NCI-H2081 (cell line): ENCODE measurements at places on chromosomes 2 and 18.
A peak's percentile ranks its signal among the peaks of the same experiment; 100 is the strongest.

DNA sequence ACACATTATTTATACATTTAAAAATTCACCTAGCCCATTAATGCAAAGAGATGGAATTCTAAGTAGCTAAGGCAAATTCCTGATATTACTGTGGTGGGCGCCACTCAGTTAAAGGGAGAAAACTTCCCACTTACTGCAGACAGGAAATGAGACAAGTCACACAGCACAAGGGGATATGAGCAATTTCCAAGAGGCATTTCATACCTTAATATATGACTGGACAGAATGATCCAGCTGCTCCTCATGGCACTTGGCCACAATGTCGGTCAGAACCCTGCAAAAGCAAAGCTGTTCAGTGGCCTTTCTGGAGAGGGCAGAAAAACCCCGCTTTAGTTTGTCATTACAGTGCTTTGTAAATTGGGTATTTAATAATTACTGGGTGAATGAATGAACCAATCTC is 121.4 kb upstream of the CCDC195 start:
- no peak for DNase-seq

- no peak for DNase-seq
Observed at GRCh38 chr2:236758406-236758805, 188.8 kb downstream of the ACKR3 start.

GRCh38 chr18:79876497-79876896 is 75.0 kb downstream of the SLC66A2 start:
- DNase-seq, result no peak

- no peak for DNase-seq
Observed at GRCh38 chr2:216082805-216083204, 1.1 kb downstream of the TMEM169 start.

DNA sequence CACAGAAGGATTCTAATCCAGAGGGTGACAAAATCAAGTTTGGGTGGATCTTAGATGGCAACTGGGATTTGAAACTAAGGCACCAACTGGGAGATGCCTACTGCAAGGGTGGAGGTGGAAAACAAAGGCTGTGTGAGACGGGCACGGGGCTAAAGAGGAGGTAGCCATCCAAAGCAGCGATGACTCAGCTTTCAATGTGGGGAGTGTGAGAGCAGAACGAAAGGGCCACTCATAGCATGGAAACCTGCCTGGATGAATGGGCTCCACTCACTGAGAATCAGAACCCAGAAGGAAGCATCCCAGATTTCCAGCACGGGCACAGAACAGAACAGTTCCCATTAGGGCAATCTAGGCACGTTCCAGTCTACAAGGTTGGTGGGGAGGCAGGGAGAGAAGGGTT is 159.5 kb downstream of the COL4A4 start:
- no peak for DNase-seq

DNA sequence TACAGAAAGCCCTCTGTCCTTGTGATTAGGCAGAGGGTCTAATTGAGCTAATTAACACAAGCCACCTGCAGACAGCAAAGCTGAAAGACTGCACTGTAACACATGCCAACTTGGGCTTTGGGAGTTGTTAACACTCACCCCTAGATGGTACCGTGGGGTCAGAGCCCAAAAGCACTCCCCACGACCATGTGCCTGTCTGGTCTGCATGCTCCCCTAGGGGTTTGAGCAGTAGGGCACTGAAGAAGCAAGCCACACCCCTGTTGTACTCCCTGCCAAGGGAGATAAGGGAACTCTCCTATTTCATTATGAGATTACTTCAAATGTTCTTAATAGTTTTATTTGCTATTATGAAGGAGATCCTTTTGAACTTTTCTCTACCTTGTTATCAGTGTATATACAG is 560.1 kb upstream of the FSHR start:
- no peak for DNase-seq

- DNase-seq, result no peak
Observed at GRCh38 chr18:8996771-8997432, 105.6 kb upstream of the NDUFV2 start.

DNA sequence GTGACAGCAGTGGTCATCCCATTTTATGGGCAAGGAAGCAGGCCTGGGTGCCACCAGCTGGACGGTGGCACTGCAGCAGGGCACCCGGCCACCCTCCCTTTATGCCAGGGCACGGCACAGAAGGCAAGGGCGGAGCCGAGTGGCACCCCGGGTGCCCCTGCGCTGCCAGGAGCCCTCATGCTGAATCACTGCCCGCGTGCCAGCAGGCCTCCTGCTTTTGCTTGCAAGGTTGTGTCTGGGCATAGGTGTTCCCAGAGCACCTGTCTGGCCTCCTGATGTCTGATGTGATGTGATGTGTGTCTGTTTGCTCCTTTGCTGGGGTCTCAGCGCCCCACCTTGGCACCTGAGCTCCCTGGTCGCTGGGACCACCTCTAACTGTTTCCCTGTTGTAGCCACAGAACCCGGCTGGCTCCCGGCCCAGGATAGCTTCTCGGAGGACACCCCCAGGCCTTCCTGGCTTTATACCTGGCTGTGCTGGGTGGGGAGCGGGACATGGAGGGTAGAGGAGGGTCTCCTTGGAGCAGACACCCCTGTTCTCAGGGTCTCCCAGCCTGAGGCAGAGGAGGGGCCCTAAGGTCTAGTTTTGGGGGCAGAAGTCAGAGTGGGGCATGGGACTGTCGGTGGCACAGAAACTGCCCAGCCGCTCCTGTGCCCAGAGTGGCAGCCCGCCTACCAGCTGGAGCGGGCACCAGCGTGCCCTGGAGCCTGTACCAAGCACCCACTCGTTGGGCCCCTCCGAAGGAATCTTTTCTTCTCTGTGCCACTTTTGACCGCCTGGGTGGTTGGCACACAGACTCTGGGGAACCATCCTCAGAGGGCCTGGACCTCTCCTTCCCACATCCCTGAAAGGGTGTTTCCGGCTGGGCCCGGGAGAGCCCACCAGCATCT is 3.6 kb downstream of the GPC1 start:
- DNase-seq, result no peak

DNA sequence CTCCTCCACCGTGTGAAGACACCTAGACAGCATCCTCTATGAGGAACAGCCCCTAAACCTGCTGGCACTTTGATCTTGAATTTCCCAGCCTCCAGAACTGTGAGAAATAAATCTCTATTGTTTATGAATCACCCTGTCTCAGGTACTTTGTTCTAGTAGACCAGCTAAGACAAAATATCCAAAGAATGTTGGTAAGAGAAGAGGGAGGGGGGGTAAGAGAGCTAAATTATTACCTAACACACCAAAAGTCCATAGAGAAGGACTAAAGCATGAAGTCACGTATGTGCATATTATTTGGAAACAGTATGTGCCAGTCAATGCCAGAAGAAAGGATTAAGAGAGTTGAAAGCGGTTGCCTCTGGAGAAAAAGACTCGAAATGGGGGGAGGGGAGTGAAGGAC is 211.0 kb downstream of the SP3 start:
- DNase-seq, result no peak

- no peak for DNase-seq
Observed at GRCh38 chr2:176260689-176261088, 8.6 kb upstream of the MTX2 start.

DNA sequence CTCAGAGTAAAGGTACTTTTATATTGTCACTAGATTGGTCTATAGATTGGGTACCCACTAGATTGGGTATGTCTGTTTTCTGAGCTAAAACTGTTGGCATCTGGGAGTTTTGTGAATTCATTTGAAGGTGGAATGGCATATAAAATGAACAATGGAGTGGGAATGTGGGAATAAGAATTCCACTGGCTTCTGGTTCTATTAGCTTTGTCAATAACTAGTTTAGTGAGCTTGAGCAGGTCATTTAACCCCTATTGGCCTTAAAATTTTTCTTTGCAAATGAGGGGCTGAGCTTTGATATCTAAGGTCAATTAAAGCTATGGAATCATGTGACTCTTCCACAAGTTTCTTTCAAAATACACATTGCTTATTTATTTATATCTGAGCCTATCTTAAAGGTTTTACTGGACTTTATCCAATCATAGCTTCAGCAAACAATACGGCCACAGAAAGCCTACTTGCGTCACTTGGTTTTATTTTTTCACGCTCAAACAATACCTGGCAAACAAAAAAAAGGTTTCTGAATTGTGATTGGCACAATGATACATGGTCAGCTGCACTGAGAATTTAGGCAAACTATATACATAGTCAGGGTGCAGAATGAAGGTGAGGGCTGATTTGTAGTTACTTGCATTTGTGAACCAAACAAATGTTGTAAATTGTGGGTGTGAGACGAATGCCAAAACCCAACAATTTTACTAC is 28.8 kb upstream of the ITPRID2 start:
- no peak for DNase-seq

- peak; percentile 57 for DNase-seq
Observed at GRCh38 chr18:2932247-2933181, 80.4 kb downstream of the LPIN2 start.

DNA sequence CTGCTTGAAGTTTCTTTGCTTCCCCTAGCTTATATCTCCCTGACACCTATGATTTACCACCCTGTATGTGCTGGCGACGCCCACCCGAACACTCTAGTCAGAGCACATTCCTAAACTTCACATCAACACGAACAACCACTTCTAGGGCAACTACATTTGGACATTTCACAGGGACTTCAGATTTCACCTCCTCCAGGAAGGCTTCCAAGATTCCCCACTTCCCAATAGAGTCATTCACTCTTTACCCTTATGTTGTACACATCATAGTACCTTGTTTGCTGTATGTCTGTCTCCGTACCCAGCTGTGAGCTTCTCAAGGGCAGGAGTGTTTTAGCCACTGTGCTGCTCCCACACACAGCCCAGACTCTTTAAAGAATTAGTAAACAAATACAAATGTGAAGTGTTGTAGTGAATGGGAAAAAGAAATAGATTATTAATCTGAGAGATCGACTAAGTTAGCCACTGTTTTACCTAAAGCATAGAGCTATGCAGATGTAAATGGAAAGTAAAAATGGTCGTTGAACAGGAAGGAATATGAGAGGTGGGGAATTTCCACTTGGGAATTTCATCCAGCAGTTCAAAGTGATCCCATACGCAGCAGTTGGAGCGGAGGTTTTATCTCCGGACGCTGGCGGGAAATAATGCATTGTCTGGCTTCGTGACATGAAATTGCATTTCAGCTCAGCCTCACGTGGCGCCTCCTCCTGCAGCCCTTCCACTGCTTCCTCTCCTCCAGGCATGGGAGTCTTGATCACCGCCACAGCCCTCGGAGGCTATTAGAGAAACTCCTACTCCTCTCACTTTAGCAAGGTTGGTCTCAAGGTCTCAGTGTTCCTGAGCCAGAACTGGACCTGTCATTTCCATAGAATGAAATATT is 233.4 kb upstream of the COPS8 start:
- DNase-seq, result no peak

DNA sequence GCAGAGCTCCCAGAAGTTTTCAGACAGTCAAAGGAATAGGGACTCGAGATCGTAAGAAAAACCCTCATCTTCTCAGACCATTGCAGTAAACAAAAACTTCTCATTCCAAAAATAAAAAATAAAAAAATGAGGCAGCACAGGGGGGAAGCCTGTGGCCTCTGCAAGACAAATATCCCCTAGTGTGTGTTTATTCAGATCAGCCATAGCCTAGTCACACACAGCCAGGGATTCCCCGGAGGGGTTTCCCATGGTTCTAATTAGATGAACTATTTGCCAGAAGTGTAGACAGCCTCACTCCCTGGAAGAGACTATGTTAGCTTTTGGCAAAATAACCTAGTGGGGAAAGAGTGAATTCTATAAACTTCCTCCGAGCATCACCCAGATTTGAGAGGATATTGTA is 122.9 kb upstream of the KLF7 start:
- peak; percentile 9 for DNase-seq

DNA sequence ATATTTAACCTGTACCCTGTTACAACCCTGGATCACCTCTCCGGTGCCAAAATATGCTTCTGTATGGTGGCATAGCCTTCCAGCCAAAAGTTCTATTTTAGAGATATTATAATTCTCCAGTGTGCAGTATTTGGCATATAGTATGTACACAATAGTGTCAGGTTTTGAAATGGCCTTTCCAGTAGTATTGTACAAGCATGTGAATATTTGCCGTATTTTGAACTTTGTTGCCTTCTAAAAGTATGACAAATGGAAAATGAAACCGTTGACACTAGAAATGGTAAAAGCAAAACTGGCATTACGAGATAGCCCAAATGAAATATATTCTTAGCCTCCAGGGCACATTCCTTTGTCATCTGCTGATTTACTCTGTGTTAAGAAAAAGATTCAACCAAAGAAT is 431.2 kb downstream of the LRP1B start:
- DNase-seq, result no peak

DNA sequence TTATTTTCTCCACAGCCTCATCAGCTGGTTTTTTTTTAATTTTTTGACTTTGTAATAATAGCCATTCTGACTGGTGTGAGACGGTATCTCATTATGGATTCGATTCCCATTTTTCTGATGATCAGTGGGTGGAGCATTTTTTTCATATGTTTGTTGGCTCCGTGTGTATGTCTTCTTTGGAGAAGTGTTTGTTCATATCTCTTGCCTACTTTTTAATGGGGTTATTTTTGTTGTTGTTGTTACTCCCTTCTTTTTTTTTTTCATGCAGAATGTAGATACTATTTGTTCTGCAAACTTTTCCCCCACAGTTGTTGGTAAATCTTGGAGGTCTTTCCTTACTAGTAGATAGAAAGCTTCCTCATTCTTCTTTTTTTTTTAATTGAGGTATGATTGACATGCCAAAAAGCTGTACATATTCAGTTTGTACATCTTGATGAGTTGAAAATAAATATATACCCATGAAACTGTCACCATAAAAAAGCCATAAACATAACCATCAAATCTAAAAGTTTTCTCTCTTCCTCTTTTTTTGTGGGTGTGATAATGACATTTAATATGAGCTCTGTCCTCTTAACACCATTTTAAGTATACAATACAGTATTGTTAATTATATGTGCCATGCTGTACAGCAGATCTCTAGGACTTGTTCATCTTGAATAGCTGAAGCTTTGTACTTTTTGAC is 21.8 kb upstream of the NT5DC4 start:
- no peak for DNase-seq

- no peak for DNase-seq
Observed at GRCh38 chr2:118850168-118850900, 2.9 kb upstream of the EN1 start.

DNA sequence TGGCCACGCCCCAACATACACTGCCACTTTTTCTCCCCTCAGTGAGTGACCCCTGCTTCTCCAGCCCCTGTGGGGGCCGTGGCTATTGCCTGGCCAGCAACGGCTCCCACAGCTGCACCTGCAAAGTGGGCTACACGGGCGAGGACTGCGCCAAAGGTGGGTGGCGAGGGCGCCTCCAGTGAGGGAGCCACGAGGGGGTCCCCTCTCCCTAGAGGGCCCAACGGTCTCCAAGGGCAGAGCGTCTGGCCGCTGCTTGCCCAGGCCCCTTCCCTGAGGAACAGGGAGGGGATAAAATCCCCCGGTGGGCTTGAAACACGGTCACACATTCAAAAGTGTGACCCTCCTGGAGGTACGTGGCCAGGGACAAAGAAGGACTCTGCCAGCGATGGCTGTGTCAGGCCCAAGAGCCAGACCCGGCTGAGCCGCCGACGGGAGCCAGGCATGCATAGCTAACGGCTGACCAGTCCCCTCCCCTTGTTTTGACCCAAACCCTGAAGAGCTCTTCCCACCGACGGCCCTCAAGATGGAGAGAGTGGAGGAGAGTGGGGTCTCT is 37.2 kb downstream of the MTERF4 start:
- no peak for DNase-seq
